A549 treated with Mapracorat at 1 μM for 4 hours (cell line): ENCODE measurements at places on chromosomes 7 and 10. TPM values are rescaled to one million over a fixed set of nuclear protein-coding genes. Genes with fewer than 3 reads are reported as not detected.

PRSS58 gene
- not detected in 5 replicates for total RNA-seq

HOXA1 gene
- total RNA-seq, result 2.5 to 3.4 TPM (median 3.0 TPM) in 5 replicates

EIF5AL1 gene
- 2.1 to 4.1 TPM (median 2.2 TPM) in 5 replicates for total RNA-seq

SVOPL gene
- not detected in 5 replicates for total RNA-seq

ATG9B gene
- 0.39 to 0.66 TPM (median 0.65 TPM) in 5 replicates for total RNA-seq

SPDYE2 gene
- total RNA-seq, result not detected in 5 replicates

DRGX gene
- total RNA-seq, result 0.05 TPM in 1 of 5 replicates, not detected in the others
